ENCODE measurements at places on chromosomes 12 and 14.

DNA sequence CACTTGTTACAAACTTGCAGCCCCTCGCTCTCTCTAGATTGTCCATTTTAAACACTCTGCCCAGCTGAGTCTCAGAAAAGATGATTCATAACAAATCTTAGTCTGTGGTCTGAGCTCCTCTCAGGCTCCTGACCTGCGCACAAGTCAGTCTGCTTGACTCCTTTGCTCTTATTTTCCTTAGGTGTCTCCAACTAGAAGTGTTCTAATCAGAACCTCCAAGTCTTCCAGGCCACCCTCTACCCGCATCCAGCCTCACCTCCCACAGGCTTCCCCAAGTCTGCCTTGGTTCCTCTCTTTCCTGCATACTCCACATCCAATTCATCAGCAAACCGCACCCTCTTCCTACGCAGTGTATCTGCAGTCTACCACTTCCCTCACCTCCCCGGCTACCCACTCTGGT, 42.4 kb upstream of the BDKRB2 start:
- DNase-seq = no peak

DNA sequence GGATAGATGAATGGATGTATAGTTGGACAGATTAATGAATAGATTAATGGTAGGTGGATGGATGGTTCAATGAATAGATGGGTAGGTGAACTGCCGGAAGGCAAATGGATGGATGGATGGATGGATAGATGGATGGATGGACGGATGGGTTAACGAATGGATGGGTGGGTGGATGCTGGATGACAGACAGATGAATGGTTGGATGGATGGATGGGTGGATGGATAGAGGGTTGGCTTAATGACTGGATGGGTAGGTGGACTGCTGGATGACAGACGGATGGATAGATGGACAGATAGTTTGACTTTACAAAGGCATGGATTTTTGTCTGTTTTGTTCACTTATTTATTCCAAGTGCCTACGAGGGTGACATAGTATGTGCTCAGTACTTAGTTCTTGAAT, 64.4 kb downstream of the WSCD2 start:
- no peak for DNase-seq

GRCh38 chr14:37447883-37448391, 147.1 kb downstream of the FOXA1 start:
- DNase-seq = no peak

DNA sequence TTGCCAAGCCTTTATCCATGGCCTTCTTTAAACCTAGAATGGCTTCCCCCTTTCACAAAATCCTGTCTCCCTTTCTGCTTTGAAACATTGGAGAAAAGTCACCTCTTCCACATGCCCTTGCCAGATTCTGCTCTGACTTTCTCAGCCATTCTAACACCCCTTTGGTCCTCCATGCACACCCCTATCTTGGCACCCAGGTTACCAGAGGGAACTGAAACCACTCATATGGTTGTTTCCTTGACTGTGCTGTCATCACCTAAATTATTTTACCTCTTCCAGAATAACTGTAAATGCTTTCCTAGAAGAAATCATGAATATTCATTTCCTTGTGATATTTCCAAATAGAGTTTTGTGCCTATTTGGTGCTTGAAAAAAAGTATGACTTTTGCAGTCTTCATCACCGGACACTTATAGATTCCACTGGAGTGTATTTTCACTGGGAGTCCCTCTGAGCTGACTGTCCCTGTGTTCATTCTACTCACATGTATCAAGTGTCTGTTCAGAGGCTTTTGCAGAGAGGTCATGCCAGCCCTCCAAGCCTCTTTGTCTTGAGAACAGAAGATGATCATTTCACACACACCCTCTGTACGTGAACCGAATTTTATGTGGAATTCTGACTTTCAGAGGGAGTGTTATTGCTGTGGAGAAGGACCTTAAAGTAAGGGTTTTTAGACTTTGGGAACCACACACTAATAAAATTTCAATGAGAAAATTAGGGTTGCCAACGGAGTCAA, 74.1 kb downstream of the PLXNC1 start:
- DNase-seq = no peak

DNA sequence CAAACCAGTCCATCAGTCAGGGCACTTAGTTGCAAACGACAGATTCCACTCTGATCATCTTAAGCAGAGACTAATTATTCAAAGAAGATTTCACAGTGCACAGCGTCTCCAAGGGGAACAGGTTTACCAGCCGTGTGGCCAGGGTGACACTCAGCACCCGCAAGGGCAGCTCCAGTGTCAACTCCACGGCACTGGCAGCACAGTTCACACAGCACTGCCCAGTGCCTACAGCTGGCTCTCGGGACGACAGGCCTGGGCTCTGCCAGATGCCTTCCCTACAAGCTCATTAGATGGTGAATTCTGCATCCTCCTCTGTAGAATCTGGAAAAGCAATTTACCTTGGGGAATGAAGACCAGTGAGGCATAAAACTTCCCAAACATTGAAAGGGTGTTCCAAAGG, 4.9 kb downstream of the OR10P1 start:
- DNase-seq = no peak

DNA sequence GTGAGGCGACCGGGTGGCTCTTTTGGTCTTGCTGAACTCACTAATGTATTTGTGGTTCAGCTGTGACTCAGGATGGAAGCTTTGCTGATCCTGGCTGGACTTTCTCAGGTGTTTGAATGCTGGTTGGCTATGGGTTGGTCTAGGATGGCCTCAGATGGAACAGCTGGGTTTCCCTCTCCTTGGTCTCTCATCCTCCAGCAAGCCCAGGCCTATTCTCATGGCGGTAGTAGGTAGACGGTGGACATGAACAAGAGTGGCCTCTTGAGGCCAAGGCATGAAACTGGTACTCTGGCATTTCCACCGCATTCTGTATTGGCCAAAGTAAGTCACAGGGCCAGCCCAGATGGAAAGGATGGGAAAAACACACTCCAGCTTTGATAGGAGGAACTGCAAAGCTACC, 11.8 kb upstream of the POLR3B start:
- peak; percentile 40 for DNase-seq

DNA sequence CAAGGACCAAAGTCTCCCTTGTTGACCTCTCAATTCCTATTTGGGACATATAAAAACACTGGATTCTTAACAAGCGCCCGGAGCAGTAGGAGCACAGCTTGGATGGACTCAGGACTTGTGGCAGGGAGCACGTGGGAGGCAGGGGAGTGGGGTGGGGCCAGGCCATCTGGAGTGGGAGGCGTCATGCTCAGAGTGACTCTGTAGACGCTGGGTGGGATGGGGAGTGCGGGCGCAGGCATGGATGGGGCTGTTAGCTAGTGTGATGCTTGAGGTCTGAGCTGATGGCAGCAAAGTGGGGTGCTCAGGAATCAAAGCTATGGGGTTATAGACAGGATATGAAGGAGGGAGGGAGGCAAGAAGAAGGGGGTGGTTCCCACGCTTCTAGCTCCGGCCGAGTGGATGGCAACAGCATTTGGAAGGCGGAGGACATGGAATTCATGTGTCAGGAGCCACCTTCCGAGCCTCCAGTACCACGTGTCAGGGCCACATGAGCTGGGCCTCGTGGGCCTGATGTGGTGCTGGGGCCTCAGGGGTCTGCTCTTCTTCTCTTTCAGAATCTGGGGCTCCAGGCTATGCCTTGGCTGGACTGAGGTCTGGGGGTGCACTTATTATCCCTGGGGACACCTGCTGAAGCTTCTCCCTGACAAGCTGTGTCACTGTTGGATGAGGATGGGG, 26.2 kb downstream of the MEG3 start:
- DNase-seq = no peak

- DNase-seq = no peak
Measured at GRCh38 chr12:133063556-133063955, 17.2 kb upstream of the ZNF140 start.

DNA sequence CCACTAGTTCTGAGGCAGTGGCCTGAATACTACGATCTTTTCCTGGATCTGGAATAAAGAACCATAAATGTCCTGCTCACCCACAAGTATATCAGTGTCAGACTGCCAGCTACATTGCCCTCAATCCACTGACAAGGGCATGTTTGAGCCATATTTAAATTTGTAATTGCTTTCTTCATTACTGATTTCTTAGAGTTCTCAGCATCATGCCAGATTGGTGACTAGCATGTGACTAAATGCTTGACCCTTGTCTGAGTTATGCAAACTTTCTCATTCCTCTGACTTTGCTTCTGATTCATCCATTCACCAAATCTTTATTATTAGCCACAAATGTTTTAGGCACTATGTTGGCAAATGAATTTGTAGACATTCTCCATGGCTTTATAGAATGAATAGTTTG, 143.6 kb upstream of the SLC16A7 start:
- DNase-seq = peak; percentile 64

DNA sequence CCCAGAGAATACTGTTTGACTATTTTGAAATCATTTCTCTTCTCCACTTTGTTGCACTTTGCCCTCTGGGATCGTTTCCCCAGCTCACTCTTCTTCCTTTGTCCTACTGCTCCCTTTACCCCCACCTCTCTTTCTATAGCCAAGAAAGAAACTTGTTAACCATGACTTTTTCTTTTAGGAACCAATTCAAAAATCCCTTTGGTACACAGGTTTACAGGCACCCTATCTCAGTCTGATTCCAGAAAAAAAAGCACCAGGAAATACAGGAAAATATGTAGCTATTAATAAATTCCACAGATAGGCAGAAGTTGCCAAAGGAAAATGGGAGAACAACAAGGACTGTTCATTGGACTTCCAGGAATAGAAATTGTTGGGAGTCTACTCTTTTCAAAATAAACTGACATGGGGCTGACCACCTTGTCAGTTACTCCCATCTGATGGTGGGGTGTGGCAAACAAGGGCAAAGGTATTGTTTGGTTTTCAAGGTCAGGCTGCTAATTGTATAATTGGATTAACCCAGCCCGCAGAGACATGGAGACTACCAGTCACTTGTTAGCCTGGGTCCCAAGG, 82.4 kb downstream of the CRADD start:
- no peak for DNase-seq

DNA sequence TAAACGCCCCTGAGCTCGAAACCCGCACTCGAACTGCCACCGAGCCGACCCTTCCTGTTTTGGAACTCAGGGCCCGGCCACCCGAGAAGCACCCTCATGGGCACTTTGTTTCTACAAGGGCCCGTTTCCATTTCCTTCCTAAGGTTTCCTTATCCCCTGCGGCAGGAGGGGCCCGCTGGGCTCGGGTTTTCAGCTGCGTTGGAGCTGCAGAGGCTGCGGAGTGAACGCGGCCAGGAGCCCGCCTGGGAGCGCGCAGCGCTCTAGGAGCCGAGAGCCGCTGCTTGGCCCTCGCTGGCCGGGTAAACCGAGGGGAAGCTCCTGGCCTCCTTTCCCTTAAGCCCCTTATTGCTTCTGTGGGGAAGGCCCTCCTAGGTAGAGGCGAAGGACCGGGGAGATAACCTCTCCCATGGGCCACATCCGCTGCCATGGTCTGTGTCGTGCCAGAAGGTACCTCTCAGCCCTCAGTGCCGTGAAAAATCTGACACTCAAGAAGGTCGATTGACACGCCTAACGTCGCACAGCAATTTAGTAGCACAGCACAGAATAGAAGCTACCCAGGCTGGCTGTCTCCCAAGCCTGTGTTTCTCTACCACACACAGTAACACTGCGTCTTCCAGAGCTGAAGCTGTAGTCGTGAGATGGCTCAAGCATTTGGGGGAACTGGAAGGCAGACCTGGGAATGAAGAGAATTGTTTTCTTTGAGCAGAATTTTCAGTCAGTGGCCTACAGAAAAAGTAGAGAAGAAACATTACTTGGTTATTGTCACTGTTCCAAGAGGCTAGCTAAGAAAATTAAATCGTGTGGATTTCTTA, 12.9 kb upstream of the CALM1 start:
- DNase-seq = no peak

- no peak for DNase-seq
Measured at GRCh38 chr12:15130541-15130940, 90.7 kb downstream of the RERG start.

- peak; percentile 92 for DNase-seq
Measured at GRCh38 chr14:86799244-86799647, 1193.7 kb downstream of the GALC start.

- no peak for DNase-seq
Measured at GRCh38 chr12:125989696-125990095, 924.5 kb downstream of the AACS start.

- no peak for DNase-seq
Measured at GRCh38 chr12:47152095-47152494, 72.3 kb upstream of the AMIGO2 start.

DNA sequence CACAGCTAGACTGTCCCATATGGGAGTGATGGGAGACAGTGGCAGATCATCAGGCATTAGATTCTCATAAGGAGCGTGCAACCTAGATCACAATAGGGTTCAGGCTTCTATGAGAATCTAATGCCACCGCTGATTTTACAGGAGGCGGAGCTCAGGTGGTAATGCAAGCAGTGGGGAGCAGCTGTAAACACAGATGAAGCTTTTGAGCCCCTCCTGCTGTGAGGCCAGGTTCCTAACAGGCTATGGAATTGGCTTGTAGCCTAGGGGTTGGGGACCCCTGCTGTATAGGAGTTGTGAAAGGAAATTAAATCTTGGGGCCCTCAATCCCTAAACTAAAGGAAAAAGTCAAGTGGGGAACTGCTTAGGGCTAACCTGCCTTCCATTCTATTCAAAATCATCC, 29.6 kb downstream of the ADIPOR2 start:
- no peak for DNase-seq

GRCh38 chr14:57835766-57836165, 30.1 kb downstream of the SLC35F4 start:
- DNase-seq = no peak

DNA sequence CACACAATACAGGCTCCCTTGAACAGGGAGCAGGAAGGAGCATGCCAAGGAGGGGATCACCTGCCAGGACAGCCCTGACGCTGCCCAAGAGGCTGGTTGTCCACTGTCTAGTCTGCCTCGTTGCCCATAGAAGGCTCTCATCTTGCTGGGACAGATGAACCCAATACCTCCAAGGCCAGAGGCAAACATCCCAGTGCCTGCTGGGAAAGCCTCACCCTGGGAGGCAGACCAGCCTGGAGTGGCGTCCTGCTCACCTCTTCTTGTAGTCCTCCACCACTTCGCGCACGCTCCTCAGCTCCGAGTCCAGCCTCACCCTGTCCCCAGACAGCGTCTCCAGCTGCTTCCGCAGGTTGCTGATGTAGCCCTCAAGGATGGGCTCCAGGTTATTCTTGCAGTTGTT, 2.4 kb downstream of the KRT73 start:
- no peak for DNase-seq

DNA sequence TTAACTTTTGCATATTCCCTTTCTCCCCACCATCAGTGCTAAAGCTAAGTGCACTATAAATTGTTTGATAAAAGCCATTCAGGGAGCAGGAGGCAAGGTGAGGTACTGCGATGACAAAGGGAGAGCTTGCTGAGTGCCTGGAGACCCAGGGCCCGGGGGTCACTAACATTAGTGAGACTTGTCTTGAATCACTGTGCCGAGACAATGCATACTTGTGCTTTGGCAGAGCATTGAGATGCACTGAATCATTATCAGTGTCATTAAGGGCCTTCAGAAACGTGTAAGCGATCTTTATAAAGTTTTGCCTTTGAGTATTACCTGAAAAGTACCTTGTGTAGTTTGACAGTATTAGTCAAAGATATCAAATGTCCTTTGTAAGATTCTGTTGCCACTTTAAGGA, 447.5 kb downstream of the PCNX1 start:
- DNase-seq = no peak

GRCh38 chr14:33617154-33617553, 333.7 kb downstream of the EGLN3 start:
- DNase-seq = peak; percentile 24
